ENCODE measurements at places on chromosomes 2 and 18.

GRCh38 chr18:58669731-58670378 is 1.4 kb upstream of the MALT1 start:
- H3K4me1 ChIP-seq, result peaks cover 13% of the 10 kb centered on the region
- H3K36me3 ChIP-seq, result no peaks in the 10 kb centered on the region
- H3K4me3 ChIP-seq, result no peak overlapping the region
- DNase-seq, result no peak
- peak overlapping the region; percentile 86 for H3K27ac ChIP-seq

- H3K27ac ChIP-seq, result no peak overlapping the region
- no peak for DNase-seq
- no peaks in the 10 kb centered on the region for H3K27me3 ChIP-seq
- H3K4me1 ChIP-seq, result no peaks in the 10 kb centered on the region
Measured at GRCh38 chr18:25190472-25190871, 161.5 kb downstream of the ZNF521 start.

DNA sequence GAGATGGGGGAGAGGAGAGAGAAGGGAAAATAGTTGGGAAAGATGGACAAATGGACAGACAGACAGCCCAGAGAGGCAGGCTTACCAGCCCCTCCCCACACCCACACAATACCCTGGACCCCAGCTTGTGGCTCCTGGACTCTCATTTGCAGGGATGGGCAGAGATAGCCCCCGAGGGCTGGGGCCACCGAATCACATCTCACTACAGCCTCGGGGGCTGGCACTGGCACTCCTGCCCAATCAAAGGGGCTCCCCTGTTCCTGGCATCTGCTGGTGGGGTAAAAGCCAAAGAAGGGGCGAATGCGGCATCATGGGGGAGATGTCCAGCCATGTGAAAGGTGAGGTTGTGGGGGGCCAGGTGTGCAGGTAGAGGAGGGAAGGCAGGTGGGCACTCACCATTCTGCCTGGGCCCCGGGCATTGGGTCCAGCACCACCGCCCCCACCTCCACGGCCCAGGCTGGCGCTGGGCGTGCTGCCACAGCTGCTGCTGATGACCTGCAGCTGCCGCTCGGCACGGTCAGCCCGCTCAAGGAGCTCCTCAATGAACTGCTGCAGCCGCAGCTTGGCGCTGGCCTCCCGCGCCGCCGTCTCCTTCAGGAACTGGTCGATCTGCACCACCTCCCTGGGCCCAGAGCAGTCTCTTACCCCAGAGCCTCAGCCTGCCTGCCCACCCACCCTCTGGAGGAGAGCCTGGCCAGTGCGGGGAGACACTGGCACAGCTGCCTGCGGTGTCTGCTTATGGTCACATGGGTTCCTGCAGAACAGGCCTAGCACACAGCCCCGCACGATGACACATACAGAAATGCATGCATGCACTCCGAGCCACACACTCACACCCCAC is 18.0 kb downstream of the FBXO41 start:
- no peak for DNase-seq
- no peaks in the 10 kb centered on the region for H3K36me3 ChIP-seq
- H3K4me3 ChIP-seq, result no peak overlapping the region

GRCh38 chr2:176187200-176187898 is 1.1 kb upstream of the HOXD1 start:
- no peak overlapping the region for H3K27ac ChIP-seq
- DNase-seq, result no peak
- peaks cover 45% of the 10 kb centered on the region for H3K27me3 ChIP-seq
- H3K4me3 ChIP-seq, result peak overlapping the region; percentile 73
- peaks cover 10% of the 10 kb centered on the region for H3K4me1 ChIP-seq

DNA sequence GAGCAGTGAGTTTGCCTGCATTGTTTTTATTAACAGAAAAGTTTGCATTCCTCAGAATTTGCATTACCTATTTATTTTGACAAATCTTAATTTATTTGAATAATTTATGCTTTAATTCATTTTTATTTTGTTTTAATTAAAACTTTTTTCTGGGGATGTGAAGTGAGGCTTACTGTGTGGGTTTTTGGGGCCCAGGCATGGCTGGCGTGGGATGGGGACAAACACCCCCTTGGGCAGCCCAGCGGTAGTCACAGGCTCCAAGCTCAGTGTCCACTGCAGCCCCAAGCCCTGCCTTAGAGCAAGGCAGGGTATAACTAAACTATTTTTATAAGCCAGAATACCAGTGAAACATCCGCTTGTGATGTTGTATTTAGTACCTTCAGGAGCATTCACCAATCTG is 95.7 kb upstream of the PXDN start:
- H3K4me1 ChIP-seq, result no peaks in the 10 kb centered on the region
- DNase-seq, result no peak
- no peaks in the 10 kb centered on the region for H3K36me3 ChIP-seq
- no peak overlapping the region for H3K27ac ChIP-seq
- H3K27me3 ChIP-seq, result no peaks in the 10 kb centered on the region
- no peak overlapping the region for H3K4me3 ChIP-seq

DNA sequence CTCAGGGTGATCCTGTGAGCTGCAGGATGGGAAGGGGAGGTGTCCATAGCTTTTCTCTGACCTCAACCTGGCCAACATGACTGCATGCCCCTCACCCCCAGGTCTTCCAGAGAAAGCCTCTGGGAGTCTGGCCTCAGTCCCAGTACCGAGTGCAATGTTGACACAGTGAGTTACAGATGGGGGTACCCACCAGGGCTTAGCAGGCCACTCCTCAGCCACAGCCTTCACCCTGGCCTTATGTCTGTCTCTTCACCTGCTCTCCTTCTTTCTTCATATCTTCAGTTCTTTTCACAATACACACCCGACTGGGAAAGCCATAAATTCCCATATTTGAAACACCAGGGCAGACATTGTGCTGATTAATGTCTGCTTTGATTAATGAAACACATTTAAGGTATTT is 33.5 kb downstream of the AOX1 start:
- H3K4me3 ChIP-seq, result no peak overlapping the region
- H3K4me1 ChIP-seq, result no peaks in the 10 kb centered on the region
- no peaks in the 10 kb centered on the region for H3K27me3 ChIP-seq
- no peak for DNase-seq
- H3K27ac ChIP-seq, result no peak overlapping the region
- H3K36me3 ChIP-seq, result no peaks in the 10 kb centered on the region

- H3K36me3 ChIP-seq, result no peaks in the 10 kb centered on the region
- H3K27me3 ChIP-seq, result no peaks in the 10 kb centered on the region
- H3K4me1 ChIP-seq, result peaks cover 33% of the 10 kb centered on the region
- DNase-seq, result no peak
- H3K4me3 ChIP-seq, result no peak overlapping the region
Measured at GRCh38 chr2:54208364-54209240, 47.4 kb downstream of the TSPYL6 start.

DNA sequence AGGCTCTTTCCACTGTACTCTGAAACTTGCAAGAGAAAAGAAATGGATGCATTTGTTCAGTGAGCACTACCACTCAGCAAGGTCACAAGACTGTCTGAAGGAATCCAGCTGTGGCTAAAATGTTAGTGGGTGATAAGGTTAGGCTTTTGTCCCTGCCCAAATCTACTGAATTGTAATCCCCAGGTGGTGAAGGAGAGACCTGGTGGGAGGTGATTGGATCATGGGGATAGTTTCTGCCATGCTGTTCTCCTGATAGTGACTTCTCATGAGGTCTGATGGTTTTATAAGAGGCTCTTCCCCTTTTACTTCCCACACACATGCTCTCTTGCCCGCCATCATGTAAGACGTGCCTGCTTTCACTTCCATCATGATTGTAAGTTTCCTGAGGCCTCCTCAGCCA is 68.2 kb downstream of the ZNF385B start:
- no peak overlapping the region for H3K27ac ChIP-seq
- DNase-seq, result no peak
- H3K36me3 ChIP-seq, result no peaks in the 10 kb centered on the region
- H3K27me3 ChIP-seq, result no peaks in the 10 kb centered on the region

DNA sequence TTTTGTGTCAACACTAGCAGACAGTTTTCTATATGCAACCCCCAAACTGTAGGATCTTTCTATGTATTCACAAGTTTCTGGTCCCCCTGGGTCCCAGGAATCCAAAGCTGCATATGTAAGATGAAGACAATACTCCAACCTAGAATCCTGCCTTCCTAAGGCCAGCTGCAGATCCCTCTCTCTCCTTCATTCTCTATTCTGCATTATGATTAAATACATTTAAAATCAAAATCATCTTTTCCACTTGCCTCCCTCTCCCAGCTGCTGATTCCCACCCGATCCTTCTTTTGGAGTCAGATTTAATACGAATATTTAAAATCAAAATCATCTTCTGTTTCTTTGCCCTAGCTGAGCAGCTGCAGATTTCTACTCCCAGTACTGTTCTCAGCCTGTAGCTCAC is 783.0 kb upstream of the ZEB2 start:
- H3K4me3 ChIP-seq, result no peak overlapping the region
- no peaks in the 10 kb centered on the region for H3K27me3 ChIP-seq
- no peaks in the 10 kb centered on the region for H3K36me3 ChIP-seq
- no peak overlapping the region for H3K27ac ChIP-seq
- DNase-seq, result no peak
- no peaks in the 10 kb centered on the region for H3K4me1 ChIP-seq

DNA sequence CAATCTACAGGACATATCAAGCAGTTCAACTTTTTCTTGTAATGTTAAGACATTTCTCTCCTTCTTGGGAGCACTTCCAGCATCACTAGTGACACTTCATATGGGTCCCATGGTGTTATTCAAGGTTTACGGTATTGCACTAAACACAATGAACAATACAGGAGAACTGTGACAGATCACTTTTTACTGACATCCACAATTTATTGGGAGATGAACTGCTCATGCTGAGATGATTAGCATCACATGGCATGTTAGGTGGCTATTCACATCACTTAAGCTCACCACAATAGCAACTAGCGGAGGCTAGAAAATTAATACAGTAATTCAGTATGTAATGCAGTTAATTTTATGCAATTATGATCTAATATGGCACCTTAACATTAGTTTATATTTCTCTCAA is 264.4 kb downstream of the ERBB4 start:
- H3K27ac ChIP-seq, result no peak overlapping the region
- H3K36me3 ChIP-seq, result no peaks in the 10 kb centered on the region
- no peaks in the 10 kb centered on the region for H3K27me3 ChIP-seq
- H3K4me1 ChIP-seq, result peaks cover 8% of the 10 kb centered on the region
- DNase-seq, result no peak
- no peak overlapping the region for H3K4me3 ChIP-seq

- no peak overlapping the region for H3K27ac ChIP-seq
- no peaks in the 10 kb centered on the region for H3K27me3 ChIP-seq
- DNase-seq, result no peak
- no peak overlapping the region for H3K4me3 ChIP-seq
Measured at GRCh38 chr18:57640749-57641148, 19.1 kb upstream of the NARS1 start.

DNA sequence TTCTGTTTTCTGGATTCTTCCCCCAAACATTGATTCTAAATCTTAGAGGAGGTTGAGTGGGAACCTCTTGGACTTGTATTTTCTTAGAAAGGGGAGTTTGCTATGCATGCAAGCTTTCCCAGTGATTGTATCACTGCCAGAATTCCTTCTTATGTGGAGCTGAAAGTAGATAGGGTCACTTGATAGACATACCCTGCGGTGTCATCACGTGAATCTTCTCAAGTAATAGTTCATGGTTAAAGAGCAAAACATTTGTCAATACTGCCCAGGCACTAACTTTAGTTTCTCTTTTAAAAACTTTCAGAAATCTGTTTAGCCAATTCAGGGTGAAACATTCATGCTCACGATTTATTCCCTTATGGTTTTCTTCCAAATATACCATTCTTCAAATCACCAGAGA is 6.4 kb downstream of the PMAIP1 start:
- H3K27ac ChIP-seq, result no peak overlapping the region
- H3K4me3 ChIP-seq, result no peak overlapping the region
- H3K4me1 ChIP-seq, result peaks cover 10% of the 10 kb centered on the region
- peaks cover 19% of the 10 kb centered on the region for H3K27me3 ChIP-seq

DNA sequence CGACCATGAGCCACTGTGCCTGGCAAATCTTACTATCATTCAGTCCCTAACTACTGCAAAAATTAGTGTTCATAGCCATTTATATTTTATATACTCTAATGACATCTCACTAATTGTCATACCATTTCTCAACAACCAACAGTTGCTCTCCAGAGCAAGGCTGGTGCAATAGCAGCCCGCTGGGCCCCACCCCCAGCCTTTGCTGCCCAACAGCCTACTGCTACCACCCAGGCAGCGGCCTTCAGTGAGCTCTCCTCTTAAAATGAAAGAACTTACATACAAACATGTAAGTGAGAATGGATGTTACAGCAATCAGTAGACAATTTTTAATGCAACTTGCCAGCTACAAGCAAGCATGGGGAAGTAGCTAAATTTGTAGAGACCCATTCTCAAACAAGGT is 90.5 kb downstream of the HNRNPLL start:
- peak overlapping the region; percentile 90 for H3K27ac ChIP-seq
- no peaks in the 10 kb centered on the region for H3K27me3 ChIP-seq
- H3K4me1 ChIP-seq, result peaks cover 46% of the 10 kb centered on the region
- no peaks in the 10 kb centered on the region for H3K36me3 ChIP-seq

DNA sequence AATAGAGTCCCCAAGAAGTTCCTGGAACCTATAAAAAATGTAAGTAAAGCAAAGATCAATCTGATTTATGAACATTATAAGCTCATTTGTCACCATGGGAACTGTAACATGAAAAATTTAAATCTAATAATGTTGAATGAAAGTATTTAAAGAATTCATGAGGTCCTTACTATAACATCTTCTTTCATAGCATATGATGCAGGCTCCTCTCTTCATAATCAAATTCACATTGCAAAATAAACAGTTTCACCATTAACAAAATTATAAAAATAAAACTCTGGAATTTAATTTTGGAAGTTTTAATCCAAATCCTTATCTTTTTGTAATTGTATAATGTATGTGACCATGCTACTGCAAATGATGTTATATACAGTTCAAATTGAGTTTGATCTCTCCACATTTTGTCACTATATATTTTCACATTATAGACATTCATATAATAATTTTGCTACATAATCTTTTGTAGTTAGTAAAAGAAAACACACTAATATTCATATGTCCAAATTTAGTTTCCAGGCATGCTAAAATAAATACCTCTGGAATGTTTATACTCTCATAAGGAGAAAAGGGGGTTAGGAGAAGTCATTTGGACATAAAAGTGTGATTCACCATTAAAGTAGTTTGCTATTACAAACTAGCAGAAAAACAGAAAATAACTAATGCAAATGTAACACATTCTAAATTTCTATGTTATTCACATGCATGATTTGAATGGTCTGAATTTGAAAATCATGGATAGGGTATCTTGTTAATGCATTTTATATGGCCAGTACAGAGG is 954.1 kb downstream of the DSC3 start:
- no peak overlapping the region for H3K4me3 ChIP-seq
- DNase-seq, result no peak
- H3K4me1 ChIP-seq, result no peaks in the 10 kb centered on the region
- no peaks in the 10 kb centered on the region for H3K36me3 ChIP-seq

- no peaks in the 10 kb centered on the region for H3K36me3 ChIP-seq
- H3K4me1 ChIP-seq, result peaks cover 28% of the 10 kb centered on the region
- no peak overlapping the region for H3K4me3 ChIP-seq
- no peak for DNase-seq
Measured at GRCh38 chr2:71905205-71905604, 242.5 kb downstream of the CYP26B1 start.

DNA sequence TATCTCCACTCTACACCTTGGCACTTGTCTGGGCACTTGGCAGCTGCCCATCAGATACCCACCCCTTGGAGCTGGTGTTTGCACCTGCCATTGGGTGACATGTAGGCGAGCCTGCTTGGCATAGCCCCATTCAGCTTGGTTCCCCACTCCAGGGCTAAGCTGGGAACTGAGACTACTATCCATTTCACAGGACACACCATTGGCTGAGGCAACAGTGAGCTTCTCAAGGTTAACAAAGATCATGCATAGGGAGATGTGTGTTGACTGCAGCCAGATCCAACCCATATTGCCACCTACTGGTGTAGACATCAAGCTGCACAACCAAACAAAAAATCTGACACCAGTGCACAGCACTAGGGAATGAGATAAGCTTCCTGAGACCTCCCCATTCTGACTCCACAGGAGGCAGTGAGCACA is 1389.8 kb upstream of the TMEFF2 start:
- no peak overlapping the region for H3K27ac ChIP-seq
- no peak overlapping the region for H3K4me3 ChIP-seq
- H3K4me1 ChIP-seq, result no peaks in the 10 kb centered on the region
- no peaks in the 10 kb centered on the region for H3K36me3 ChIP-seq
- H3K27me3 ChIP-seq, result no peaks in the 10 kb centered on the region
